AG08395 (cell line): ENCODE measurements at places on chromosomes 4 and X.
A peak's percentile ranks its signal among the peaks of the same experiment; 100 is the strongest.

- no peak for DNase-seq
Measured at GRCh38 chr4:10917566-10917965, 233.0 kb upstream of the CLNK start.

DNA sequence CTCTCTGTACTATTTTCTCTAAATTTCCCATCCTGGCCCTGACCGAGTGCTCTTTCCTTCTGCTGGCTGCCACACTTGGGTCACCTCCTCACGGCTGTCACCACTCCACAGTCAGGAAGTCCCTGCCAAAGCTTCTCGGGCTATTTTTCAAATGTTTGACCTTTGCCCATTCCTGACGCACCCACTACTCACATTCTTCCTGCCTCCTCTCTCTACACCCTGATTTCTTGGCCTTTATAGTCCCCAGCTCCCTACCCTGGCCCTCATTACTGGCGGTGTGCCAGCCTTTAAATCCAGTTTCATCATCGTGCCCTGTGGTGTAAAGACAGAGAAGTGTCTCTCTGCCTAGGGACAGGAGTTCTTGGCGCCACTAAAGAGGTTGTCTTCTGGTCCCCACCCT, 46.4 kb upstream of the GATB start:
- DNase-seq: no peak

DNA sequence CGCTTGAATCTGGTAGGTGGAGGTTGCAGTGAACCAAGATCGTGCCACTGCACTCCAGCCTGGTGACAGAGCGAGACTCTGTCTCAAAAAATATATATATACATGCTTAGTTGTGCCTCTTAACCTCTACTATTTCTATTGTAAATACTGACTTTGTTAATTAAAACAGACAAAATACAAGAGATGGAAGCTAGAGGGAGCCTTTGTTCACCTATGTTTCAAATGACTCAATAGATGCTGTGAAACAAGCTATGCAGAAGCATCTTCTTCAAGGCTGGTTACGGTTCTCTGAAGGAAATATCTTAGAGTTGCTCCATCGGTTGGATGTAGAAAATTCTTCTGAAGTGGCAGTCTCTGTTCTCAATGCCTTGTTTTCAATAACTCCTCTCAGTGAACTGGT, 6.2 kb downstream of the NCAPG start:
- peak; percentile 54 for DNase-seq

GRCh38 chr4:105591573-105591972, 39.2 kb downstream of the ARHGEF38 start:
- no peak for DNase-seq

DNA sequence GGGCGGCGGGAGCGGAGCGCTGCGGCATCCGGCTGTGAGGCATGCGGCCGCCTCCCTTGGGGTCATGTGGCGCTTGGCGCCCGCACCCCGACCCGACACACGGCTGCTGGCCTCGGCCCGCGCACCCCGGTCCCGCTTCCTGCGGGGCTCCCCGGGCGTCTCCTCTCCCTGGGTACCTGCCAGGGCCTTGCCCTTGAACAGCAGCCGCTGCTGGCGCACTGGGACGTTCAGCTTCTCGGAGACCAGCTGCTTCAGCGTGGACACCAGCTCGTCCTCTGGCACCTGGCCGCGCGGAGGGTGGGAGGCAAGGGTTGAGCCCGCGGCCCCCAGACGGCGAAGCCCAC, 391 bp downstream of the UBL4A start:
- DNase-seq: no peak

DNA sequence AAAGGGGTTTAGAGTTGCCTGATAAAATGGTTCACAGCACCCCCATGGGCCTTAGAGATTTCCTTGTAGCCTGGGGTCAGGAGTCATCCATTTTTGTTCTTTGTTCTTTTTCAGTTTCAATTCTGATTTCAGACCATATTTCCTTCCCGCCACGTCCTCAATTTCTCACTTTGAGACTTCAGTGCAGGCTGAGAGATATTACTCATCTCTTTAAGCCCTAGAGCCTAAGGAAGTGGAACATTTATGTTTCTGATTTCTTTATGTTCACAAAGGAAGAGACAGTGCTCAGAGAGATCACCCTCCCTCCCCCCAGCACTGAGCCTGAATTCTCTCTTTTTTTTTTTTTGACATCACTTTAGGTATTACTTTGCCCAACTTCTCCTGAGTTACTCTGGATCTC, 56.3 kb downstream of the MSN start:
- DNase-seq: no peak

DNA sequence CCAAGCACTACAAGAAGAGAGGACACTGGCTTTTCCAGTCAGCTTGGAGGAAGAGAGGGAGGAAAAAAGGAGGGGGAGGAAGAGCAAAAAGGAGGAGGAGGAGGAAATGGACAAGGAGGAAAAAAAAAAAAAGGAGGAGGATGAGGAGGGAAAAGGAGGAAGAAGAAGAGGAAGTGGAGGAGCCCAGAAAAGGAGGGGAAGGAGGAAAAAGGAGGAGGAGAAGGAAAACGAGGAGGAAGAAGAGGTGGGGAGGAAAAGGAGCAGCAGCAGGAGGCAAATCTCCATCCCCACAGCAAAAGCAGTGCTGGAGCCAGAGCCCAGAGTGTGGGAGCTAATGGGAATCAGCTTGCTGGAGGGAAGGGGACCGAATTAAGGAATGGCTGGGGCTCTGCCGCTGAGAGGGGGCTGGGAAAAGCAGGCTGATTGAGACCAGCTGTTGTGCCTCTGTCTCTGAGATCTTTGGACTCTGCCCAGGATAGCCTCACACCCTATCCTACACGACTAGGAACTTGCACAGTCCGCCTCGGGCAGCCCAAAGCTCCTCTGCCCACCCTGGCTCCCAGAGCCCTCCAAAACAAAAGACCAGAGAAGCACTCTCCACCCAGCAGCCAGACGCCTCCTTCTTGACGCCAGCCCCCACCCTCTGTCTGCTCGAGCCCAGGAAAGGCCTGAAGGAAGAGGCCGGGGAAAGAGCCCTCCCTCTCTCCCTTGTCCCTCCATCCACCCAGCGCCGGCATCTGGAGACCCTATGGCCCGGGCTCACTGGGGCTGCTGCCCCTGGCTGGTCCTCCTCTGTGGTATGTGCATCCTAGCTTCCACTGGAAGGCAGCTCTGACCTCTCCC, at the start of gene XPNPEP2:
Gene XPNPEP2, plus strand, starts transcription at position 514 of the 843 bp plus-strand sequence. Its CDS starts 235 bp downstream, at position 749.
- DNase-seq: peak; percentile 54

DNA sequence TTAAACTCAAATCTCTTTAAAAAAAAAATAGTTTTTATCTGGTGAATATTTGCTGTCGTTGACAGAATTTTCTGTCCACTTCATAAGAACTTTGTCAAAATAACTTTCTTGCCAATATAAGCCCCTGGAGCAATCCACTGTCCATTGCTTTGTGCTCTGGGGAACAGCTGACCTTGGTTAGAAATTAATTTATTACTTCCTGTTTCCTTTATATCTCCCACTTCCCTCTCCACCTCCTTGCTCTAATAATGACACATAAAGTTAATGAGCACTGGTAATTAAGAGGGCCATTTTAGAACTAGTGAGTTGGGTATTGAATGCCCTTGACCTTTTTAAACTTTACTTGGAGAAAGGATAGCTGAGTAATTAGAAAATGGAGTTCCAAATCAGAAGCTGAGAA, 151.3 kb upstream of the LEF1 start:
- DNase-seq: no peak

DNA sequence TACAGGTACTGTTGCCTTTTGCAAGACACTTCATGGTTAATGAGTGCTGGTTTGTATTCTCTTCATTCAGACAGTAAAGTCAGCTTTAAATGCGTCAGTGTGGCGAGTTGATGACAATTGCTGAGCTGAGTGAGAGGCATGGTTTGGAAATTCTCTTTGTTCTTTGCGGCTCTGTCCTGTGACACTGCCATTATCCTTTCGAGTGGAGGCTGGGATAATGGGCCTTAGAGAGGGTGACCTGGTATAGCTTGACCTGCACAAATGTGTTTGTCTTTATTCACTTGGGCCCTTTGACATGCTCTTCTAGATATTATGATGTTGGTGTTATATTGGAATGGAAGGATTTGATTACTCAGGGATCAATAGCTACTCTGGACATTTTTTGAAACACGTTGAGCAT, 208.5 kb upstream of the FAT1 start:
- no peak for DNase-seq

GRCh38 chr4:174380699-174381439, 97.2 kb downstream of the CEP44 start:
- no peak for DNase-seq

DNA sequence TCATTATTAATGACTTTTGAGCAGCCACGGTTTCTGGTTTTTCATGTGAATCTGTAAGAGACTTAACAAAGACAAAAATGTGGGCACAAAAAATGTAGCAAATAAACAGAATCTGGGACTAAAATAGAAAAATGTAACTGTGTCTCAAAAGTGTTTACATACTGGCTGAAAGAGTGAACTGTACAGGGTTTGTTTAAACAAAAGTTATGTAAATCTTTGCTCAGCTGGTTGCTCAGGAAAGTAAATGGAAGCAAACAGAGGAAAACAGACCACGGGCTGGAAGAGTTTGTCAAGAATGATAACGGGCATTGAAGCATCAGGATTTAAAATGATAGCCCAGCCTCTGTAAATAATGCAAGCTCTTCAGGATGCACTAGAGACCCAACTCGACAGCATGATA, 921.8 kb upstream of the FTHL17 start:
- DNase-seq: no peak

DNA sequence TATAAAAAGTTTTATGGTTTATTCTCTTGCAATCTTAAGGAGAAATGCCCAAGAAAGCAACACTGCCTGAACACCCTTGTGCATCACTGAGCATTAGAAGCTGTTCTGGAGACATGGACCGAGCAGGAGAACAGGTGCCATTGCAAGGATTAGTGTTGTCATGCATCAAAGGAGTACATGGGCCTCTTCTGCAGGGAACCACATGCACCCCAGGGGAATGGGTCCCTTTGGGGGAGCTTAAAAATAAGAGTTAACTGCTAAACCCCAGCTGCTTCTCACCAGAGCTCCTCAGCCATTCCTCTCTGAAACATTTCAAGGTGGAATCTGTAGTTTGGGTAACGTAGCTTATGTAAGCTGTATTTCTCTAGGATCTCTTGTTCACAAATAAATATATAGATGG, 353.0 kb upstream of the SLC7A11 start:
- DNase-seq: no peak

DNA sequence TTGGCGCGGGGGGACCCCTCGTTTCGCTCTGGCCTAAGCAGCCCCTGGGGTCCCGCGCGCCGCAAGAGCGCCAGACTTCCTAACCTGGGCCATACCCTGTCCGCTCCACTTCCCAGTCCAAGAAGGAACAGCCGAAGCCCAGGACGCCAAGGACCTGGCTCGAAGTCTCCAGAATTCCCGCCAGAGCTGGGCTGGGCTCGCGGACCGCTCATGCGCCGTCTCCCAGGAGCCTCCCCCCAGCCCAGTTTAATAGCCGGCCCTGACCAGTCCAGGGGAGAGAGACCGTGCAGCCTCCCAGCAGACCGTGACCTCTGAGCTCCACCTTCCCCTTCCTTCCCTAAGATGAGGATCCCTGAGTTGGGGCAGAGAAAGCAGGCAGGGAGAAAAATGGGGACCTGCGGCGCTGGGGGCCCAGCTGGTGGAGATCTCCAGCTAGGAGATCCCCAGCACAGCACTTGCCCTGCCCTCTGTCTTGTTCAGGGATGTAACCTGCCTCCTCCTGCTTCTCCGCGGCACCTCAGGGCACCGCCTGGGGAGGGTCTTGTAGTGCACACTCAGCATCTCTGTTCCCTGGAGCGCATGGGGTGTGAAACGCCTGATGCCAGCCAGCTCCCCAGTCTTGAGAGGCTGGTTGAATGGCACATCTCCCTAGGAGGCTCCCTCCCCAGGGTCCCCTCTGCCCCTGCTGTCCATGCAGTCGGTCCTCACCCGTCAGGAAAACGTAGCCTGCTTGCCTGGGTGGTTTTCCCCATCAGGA, 1.2 kb upstream of the LETM1 start:
- DNase-seq: peak; percentile 44

DNA sequence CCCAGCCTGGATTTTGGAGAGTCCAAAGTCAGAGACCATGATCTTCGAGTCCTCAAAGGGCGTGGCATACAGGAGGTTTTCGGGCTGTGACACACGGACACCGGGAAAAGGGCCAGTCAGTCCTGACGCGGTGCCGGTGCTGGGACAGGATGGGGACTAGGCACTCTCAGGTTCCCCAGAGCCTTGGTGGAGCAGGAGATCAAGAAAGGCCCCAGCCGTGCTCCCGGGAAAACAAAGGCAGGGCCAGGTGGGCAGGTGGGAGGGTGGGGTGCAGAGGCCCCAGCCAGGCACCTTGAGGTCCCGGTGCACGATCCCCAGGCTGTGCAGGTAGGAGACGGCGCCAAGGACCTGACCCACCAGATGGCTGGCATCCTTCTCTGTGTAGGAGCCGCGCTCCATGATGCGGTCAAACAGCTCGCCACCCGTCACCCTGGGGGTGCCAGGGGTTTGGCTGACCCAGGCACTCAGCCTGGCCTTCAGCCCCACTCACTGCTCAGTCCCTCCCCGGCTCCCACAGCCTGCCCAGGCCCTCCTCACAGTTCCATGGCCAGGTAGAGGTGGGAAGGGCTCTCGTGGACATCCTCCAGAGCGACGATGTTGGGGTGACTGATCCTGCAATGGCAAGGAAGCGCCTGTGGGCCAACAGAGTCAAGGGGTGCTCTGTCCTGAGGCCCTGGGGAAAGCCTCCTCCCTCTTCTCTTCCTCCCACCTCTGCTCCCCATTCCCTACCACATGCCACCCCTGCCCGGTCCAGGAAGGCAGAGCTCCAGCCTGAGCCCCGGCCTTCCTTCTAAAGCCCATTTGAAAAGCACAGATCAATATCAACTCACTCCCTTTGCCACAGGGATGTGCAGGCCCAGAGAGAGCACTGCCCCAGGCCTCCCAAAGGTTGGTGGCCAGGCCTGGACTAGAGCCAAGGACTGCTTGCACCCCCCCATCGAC, 1.8 kb downstream of the PNCK start:
- no peak for DNase-seq

DNA sequence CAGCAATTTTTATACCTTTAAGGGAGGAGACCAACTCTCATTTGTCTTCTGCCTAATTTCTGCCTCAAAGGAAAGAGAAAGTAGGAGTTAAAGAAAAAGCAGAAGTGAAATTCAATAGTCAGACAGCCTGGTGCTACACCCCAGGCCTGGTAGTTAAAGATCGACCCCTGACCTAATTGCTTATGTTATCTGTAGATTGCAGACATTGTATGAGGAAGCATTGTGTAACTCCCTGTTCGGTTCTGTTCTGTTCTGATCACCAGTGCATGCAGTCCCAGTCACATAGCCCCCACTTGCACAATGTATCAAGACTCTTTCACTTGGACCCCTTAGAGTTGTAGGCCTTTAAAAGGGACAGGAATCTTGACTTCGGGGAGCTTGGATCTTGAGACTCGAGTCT, 335.9 kb upstream of the AR start:
- no peak for DNase-seq

- no peak for DNase-seq
Measured at GRCh38 chr4:94660614-94661013, 97.1 kb upstream of the BMPR1B start.

GRCh38 chr4:139921429-139922184, 232.4 kb downstream of the MAML3 start:
- DNase-seq: no peak

DNA sequence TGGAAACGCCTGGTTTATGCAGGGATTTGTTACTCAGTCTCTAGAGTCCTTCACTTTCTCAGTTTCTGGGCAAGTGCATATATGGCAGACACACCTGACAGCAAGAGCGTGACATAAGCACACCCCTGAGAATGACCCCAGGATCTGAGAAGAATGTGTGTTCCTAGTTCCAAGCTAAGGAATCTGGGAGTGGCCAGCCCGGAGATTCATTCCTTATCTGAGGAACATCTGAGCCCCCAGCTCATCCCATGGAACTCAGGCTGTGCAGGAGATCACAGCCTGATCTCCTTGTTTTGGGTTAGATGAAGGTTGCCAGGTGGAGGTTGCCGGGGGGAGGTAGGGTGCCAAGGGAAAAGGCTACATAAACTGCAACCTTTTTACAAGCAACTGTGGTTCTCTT, 23.8 kb upstream of the KIAA0232 start:
- no peak for DNase-seq

- no peak for DNase-seq
Measured at GRCh38 chr4:168844353-168845049, 165.6 kb downstream of the CBR4 start.
